ENCODE measurements at places on chromosomes 6 and 20.

DNA sequence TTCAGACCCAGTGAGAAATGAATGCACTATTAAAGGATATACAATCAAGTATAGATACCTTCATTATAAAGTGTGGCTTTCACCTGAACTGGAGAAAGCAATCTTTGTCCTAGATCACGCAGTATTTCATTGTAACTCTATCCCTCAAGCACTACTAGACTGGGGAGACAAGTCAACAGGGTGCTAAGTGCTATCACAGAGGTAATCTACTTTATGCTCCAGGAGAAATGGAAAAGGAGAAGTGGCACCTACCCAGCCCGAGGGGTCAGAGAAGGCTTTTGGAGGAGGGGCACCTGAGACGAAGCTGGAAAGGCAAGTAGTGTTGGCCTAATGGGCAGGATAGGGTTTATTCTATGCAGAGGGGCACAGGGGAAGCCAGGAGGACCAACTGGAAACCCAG, 17.1 kb downstream of the ZHX3 start:
- DNase-seq: no peak

DNA sequence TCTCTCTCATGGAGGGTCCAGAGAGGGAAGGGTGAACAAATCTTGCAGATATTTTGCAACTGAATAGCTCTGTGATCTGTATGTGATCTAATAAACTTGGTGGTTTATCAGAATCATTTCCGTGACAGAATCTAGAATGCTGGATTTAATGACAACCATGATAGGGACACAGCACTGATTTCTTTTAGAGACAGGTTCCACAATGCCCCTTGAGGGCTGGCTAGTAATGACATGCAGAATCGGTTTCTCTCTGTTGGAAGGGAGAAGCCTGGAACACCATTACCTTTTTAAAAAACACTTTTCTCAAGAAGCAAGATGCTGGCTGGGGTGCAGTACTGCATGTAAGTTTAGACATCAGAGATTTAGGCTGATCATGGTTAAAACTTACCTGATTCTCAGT, 313.4 kb downstream of the CDH26 start:
- DNase-seq: no peak

- no peak for DNase-seq
Observed at GRCh38 chr6:18465410-18466154, 78.4 kb downstream of the RNF144B start.

DNA sequence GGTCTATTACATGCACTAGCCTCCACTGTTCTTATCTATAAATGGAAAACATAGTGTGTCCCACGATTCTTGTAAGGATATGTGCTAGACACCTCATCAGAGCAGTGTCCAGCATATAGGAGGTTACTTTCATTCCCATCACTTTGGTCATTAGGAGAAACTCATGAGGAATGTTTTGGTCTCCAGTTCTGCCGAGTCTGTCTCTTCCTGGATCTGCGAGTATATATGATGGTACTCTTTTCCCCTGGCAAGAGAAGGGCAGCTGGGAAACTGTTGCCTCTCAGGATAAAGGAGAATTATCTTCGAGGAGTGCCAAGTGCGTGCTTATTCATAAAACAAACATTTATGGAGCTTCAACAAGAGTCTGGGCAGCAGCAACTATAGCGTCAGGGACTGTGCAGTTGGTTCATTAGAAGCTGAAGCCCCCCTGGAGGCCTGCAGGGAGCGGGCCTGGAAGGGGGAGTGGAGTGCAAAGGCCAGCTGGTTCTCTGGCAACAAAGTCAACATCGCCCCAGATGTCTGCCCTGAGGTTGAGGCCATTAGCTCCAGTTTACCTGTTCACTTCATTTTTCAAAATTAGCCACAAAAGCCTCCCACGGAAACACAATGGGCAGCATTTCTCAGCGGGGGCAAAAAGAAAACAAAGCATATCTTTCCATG, 811.9 kb downstream of the MAFB start:
- no peak for DNase-seq

DNA sequence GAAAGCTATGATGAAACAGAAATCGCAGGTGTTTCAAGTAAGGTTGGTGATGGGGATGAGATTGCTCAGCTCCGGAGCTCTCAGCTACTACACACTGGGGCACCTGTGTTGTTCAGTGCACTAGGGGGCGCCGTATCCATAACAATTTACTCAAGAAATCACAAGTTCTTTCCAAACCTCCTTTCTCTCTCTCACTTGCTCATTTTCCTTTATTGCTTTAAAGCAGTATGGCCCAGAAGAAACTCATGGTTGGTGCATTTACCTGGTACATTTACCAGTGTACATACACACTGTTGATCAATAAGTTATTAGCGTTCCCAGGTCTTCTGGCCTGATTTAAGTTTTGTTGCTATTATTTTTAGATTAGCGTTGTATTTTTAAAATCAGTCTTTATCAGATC, 235.2 kb upstream of the TAB2 start:
- peak; percentile 73 for DNase-seq

DNA sequence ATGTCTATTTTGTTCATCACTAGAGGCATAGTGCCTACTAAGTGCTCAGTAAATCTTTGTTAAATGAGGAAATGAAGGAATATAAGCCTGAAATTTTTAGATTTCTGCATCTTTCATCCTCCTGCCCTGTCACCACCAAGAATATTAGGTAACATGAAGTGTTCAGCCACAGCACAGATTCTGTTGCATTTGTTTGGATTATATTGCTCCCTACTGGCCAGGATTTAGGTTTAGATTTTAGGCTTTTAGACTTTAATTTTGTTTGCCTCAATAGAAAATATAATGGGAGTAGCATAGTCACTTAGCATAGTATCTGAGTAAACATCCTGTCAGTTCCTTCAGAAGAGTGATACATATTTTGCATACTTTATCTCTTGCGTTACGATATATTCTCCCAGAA, 14.2 kb downstream of the FARS2 start:
- DNase-seq: no peak

GRCh38 chr6:121691126-121691551, 255.7 kb downstream of the GJA1 start:
- DNase-seq: no peak

DNA sequence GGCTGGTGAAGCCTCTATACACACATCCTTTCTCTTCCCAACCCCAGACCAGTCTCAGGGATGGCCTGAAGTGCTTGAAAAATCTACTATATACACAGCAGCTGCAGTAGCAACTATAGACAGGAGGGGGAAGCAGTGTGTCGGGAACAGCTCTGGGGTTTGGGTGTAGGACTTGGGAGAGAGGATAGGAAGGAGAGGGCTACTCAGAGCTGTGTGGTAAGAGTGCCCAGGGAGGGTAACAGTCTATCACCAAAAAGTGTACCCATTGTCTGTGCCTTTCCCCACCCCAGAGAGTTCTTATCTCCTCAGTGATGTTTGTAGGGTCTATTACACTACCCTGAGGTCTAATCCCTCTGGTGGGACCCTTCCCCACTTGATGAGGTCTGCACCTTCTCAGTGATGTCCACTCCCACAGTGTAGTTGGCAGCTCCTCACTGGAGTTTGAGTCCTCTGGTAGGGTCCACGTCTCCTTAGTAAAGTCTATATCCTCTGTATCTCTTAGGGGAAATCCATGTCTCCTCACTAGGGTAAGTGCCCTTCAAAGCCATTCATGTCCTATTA, 1.5 kb upstream of the GGT7 start:
- no peak for DNase-seq

- DNase-seq: no peak
Observed at GRCh38 chr6:15755526-15755925, 92.7 kb upstream of the DTNBP1 start.

- no peak for DNase-seq
Observed at GRCh38 chr6:134351615-134352474, 33.9 kb upstream of the SGK1 start.

- DNase-seq: no peak
Observed at GRCh38 chr6:149414009-149414408, 13.9 kb downstream of the SUMO4 start.

DNA sequence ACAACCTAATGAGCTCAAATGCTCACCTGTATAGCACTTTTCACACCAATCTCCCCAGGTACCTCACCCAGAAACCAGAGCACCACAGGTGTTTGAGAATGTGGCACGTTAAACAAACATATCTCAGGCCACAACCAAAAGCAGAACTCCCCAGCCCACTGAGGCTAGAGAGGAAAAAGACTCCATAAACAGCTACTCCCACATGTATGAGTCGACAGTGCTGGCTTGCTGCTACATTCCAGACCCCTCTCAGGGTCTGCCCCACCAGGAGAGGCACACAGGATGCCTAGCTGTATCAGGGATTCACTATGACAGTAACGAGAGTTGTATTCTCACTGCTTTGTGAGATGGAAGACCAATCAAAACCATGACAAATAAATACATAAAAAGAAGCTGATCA, 242.6 kb upstream of the ARID1B start:
- no peak for DNase-seq

DNA sequence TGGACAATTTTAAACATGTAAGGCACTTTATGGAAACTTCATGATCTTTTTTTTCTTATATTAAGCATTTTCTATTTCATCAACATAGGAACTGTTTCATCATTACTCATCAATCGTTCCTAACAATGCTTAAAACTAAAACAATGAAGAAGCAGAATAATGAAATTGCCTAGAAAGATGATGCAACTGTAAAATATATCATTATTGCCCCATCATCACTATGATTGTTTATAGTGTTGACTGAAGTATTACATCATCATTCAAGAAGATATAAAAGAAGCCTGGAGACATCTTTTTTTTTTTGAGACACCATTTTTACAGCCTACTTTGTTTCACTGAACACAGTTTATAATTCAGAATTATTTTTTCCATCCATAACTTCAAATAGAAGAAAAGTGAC, 147.2 kb downstream of the TRDN start:
- DNase-seq: no peak

- DNase-seq: no peak
Observed at GRCh38 chr6:50959081-50959641, 140.5 kb downstream of the TFAP2B start.

DNA sequence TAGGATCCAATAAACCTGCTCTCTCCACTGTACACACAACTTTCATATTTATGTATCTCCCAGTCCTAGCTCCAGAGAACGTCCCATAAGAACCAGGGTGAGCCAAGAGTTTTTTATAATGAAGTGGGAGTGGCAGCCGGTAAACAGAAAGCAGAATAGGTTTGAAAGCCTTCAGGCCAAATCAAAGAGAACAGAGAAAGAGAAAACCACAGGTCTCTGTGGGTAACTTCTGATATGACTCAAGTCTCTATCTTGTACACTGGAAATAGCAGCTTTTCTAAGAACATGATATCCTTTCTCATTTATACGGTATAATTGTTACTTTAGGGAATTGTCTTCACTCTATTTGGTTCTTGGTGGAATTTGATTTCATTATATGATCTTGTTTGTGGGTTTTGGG, 273.6 kb downstream of the PACRG start:
- no peak for DNase-seq
